ENCODE measurements at places on chromosomes 16 and 17.

DNA sequence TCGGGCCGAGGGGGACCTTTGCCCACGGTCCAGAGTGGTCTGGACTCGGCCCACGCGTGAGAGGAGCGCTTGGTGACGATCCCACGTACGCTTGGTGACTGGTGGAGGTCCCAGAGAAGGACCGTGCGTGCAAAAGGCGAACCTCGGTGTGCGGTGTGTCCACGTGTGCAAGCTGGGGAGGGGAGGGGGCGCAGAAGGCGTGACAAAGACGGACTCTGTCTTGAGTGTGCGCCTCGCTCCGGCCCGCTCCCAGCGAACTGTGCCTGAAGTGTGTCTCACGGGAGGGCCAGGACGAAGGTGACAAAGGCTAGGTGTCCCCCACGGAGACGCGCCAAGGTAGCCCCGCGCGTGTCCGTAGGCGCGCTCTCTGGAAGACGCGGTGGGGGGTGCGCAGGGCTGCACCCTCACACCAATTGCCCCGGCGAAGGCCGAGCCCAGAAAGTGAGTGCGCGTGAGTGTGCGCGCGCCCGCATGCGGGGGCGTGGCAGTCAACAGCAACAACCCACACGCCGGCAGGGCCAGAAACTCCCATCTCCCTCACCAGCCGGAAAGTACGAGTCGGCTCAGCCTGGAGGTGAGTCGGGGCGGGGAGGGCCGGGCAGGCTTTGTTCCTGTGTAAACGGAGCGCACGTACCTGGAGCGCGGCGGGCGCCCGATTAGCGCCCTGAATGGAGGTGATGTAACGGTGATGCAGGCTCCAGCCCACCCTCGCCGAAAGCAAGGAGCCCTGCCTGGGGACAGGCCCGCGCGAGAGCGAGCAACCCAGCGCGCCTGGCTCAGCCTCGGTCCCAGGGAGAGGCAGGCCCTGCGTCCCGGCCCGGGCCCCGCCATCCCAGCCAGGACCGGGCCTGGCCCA, at the start of gene GPRC5C:
TSS of gene GPRC5C (plus strand) at position 521 of the 856 bp plus-strand sequence. CDS start 7,689 bp downstream, outside the sequence.
- peak; percentile 82 for DNase-seq

GRCh38 chr16:85395207-85395912, 217.8 kb upstream of the GSE1 start:
- DNase-seq: no peak

GRCh38 chr16:70433458-70434103, 5.3 kb downstream of the ST3GAL2 start:
- peak; percentile 74 for DNase-seq

DNA sequence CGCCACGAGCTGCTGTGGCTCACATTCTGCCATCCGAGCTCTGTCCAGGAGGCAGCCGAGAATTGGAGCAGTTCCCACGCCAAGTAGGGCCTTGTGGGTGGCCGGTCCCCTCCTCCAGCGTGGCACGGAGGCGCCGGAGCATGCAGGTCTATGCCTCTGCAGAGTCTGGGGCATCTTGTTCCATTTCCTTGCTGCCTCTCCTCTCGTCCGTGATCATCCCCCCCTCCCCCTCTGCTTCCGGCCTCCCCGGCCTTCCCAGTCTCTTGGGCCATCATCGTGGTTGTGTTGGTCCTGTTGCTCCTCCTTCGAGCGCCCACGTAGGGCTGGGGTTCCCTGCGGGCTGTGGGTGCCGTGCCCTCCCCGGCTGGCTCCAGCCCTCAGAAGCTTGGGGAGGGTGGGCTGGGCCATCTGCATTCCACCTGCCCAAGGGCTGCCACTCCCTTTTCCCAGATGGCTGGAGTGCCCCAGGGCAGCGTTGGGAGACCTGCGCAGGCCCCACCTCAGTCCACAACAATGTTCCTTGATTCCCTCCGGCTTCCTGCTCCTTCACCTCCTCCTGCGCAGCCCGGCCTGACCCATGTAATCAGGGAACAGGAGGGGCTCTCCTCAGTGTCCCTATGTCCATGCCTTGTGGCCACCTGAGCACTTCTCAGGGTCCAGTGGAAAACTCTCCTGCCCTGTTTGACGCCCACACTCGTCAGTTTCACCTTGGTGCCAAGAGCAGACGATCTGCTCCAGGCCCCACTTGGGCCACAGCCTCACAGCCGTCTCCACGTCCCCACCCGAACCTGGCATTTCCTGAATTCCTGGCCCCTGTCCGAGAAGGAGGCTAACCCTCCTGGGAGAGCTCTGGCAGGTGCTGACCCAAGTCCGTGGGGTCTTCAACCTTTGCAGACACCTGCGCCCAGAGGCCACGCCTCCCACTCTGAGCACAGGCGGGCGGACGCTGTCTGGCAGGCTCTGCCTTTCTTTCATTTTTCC, 37.1 kb downstream of the BAIAP2 start:
- DNase-seq: no peak

DNA sequence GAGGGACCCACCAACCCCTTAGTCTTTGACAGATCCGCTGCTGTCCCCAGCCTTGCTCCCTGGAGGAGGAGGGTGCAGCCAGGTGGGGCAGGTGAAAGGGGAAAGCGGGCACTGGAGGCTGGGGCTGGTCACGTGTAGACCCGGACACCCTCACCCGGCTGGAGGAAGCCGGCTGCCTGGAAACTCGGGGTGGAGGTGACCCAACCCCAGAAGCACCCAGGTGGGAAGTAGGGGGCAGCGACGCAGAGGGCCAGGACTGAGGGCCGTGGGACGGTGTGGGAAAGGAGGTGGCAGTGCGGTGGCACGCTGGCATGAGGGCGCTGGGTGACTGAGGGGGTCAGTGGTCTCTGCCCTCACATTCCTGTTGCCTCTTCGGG, 2.7 kb downstream of the TRAF7 start:
- DNase-seq: no peak

- DNase-seq: peak; percentile 87
These were observed 31.7 kb downstream of the SOCS1 start for GRCh38 chr16:11224096-11224893.

DNA sequence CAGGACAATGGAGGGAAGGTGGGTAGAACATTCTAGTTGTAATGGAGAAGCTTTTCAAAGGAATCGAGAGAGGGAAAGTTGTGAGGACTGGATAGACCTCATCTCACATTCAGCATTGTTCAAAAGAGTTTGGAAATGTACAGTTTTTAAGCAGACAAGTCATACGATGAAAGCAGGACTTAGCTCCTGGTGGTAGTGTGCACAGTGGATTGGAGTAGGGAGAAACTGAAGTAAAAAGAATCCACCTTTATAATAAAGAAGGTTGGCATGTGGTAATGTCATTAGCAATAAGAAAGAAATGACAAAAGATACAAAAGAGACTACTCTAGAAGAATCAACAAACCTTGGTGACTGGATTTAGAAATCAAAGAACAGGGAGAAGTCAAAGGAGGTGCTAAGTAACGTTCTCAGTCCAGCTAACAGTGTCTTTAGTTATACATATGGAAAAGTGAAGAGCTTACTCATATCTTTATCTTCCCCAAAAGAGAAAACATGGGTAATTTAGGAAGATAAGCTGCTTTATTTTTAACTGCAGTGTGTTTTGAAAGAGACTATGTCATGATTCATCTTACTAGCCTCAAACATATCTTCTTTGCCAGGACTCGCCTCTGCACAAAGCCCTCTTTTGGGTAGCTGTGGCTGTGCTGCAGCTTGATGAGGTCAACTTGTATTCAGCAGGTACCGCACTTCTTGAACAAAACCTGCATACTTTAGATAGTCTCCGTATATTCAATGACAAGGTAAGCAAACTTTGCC, 18.7 kb upstream of the EVI2A start:
- DNase-seq: no peak

All from suprapubic skin (tissue), 4 donors.